ENCODE measurements at places on chromosomes 1 and 21.

DNA sequence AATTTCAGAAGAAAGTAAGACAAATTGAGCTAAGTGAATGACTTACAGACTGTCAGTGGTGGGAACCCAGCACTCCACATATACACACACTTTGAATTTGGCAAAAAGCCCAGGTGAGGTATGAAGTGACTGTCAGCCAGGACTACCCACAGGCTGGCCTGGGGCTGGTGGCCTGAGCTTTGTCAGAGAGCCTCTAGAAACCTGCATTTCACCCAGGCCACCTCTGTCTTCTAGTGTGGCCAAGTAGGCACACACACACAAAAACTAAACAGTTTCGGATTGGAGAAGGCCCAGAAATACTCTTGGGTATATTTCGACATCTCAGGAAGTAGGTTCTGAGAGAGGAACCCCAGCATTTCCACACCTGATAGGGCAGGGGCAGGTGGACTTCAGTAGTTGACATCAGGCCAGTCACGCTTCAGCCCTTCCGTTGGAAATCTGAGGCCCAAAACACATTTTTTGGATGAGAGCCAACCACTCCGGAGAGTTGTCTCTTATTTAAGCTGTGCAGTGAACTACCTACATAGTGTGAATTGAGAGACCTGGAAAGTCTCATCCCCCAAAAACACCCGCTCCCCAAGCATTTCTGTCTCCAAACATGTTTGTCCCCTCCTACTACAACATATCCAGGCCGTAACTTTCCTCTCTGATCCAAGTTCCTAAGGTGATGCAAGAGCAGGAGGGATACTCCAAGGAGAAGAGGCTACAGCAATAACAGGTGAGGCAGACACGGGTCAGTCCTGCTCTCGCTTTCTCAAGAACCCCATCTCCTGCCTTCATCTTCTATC lies 167.2 kb upstream of the PROX1 start:
- DNase-seq: no peak

DNA sequence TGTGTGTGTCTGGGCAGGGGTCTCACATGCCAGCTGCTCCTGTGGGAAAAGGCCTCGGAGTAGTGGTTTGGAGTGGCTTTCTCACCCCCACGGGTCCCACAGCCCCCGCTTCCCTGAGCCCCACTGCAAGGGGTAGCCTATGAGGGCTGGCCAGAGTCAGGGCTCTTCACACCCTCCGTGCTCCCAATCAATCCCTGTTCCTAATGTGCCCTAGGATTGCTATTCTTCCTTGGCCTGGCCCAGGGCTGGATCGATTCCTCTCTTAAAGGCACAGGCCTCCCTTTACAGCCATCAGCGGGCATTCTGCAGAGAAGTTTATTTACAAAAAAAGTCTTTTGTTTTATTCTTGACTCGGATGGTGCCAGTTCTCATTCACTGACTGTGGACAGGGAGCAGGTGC lies 19.3 kb upstream of the ACTL8 start:
- no peak for DNase-seq

GRCh38 chr1:185487936-185488335 lies 170.9 kb upstream of the IVNS1ABP start:
- DNase-seq: no peak

DNA sequence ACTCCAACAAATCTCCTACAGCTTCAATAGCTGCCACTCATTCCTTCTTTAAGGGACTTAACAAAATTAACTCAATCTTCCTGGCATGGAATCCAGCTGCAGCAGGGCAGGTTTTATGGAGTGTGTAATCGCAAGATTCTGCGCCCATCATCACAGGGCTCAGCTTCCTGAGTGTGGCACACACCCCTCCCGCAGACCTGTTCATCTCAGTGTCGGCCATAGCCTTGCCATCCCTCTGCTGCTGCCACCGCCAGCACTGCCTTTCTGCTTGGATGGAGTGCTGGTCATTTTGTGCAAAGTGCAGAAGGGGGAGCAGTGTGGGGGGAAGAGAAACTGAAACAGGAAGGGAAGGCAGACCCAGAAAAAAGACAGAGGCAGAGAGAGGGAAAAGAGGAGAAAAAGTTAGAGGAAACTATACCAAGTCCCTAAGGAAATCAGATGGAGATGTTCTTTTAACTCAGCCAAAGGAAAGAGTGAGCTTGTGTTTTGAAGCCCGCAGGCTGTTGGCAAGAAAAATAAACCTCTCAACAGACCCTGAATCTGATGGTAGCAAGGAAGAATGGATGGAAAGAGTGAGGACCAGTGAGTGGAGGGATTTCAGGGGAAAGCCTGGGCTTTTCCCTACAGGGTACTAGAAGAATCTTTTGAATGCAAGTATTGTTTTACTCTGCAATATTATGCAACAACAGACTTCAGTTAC lies 324.2 kb downstream of the SEC16B start:
- no peak for DNase-seq

DNA sequence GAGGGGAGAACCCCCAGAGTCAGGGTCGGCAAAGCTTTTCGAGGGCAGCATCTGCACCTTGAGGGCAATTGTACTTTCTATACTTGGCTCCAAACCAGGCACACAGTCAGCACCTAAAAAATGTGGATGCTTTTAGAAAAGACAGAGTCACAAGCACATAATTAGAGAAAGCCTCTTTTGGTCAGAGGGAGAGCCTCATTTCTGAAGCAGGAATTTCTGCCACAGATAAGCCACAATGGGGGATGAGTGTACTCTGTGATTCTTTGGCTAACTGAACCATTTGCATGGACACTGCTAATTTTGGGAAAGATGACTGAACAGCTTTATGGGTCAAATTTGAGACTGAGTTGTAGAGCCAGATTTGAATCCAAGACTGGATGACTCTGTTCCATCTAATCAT lies 635.7 kb downstream of the KIF26B start:
- no peak for DNase-seq

- peak; percentile 54 for DNase-seq
Measured at GRCh38 chr1:15740924-15741850, 1.1 kb upstream of the TMEM82 start.

DNA sequence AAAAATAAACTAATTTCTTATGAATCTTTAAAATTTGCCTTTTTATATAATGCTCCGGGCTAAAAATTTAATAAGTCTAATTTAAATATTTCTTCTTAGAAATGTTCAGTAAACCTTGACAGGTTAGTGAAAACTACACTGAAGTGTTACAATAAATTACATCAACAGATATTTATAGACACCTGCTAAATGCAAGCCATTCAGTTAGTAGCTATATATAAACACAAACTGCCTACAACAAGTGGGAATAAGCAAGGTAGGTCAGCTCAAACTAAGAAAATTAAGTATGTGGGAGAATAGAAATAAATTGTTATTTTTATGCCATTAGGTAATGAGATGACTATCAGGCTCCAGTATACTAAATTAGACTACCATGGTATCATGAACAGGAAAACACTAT lies 215.6 kb downstream of the DENND1B start:
- peak; percentile 5 for DNase-seq

GRCh38 chr1:112371775-112372174 lies 24.2 kb upstream of the CTTNBP2NL start:
- DNase-seq: no peak

Measured in GM06990 (cell line).